ENCODE measurements at places on chromosomes 16 and 17. TPM values are rescaled to one million over a fixed set of nuclear protein-coding genes. Genes with fewer than 3 reads are reported as not detected.
A peak's percentile ranks its signal among the peaks of the same experiment; 100 is the strongest.

SEPTIN12 gene
- not detected for total RNA-seq

GRCh38 chr17:59846394-59847165 is 46.2 kb downstream of the TUBD1 start:
- peaks cover 71% of the 10 kb centered on the region for H3K4me1 ChIP-seq
- DNase-seq: no peak
- H3K36me3 ChIP-seq: peaks cover 17% of the 10 kb centered on the region
- H3K27ac ChIP-seq: peak overlapping the region; percentile 44

GRCh38 chr16:79887541-79888540 is 287.3 kb upstream of the MAF start:
- no peaks in the 10 kb centered on the region for H3K36me3 ChIP-seq
- no peak for DNase-seq
- no peak overlapping the region for H3K27ac ChIP-seq
- H3K27me3 ChIP-seq: no peaks in the 10 kb centered on the region

DNA sequence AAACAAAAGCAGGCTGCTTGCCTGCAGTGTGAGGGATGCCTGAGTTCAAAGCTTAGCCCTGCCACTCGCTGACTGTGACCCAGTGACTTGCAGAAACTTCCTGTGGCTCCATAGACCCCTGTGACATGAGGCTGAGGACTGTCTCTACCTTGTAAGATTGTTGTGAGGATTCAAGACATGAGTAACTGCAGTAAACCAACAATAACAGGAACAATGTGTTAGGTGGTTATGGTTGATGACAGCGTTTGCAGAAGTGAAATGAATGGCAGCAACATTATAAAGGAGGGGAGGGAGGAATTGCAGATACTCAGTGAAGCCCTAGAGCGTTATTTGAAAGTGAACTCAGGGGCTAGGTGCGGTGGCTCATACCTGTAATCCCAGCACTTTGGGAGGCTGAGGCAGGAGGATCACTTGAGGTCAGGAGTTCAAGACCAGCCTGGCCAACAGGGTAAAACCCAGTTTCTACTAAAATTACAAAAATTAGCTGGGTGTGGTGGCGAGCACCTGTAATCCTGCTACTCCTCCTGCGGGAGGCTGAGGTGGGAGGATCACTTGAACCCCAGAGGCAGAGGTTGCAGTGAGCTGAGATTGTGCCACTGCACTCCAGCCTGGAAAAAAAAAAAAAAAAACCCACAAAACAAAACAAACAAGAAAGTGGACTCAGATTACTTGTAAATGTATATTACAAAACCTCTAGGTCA is 33.5 kb upstream of the EMP2 start:
- H3K27ac ChIP-seq: no peak overlapping the region
- no peaks in the 10 kb centered on the region for H3K36me3 ChIP-seq
- DNase-seq: no peak
- H3K4me3 ChIP-seq: no peak overlapping the region
- no peaks in the 10 kb centered on the region for H3K4me1 ChIP-seq

CDH11 gene
- total RNA-seq: not detected

- peaks cover 52% of the 10 kb centered on the region for H3K36me3 ChIP-seq
- H3K4me1 ChIP-seq: peaks cover 90% of the 10 kb centered on the region
- H3K4me3 ChIP-seq: no peak overlapping the region
- no peak for DNase-seq
- peak overlapping the region; percentile 92 for H3K27ac ChIP-seq
These were observed 208.2 kb upstream of the CHMP6 start for GRCh38 chr17:80783486-80783885.

DNA sequence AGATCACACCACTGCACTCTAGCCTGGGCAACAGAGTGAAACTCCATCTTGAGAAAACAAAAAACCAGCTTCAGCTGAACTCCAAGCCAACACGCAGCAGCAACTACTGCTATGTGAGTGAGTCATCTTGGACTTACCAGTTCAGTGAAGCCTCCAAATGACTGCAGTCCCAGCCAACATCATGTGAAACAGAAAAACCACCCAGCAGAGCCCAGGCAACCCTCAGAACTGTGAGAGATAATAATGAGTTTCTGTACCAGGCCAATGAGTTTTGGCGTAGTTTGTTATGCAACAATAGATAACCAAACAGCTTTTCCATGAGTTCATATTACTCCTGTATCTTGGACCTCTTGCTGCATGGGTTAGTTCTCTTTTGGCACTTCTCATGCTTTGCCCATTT is 23.3 kb downstream of the PHF12 start:
- no peak overlapping the region for H3K4me3 ChIP-seq
- peaks cover 53% of the 10 kb centered on the region for H3K4me1 ChIP-seq
- no peak for DNase-seq
- peak overlapping the region; percentile 62 for H3K27ac ChIP-seq

DNA sequence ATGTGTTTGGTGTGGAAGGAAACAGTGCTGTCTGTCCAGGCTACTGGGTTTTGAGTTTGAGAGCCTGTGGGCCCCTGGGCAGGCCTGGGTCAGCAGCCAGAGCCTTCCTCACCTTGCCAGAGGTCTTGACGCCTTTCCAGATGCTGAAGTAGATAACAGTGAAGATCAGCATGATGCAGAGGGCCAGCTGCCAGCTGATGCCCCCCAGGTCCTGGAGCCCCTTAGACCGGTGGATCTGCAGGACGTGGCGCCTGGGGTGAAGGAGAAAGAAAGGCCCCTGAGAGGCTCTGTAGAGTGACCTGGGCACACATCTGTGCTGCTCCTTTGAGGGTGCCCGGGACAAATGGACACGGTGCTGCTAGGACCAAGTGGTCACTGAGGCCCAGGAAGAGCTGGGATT is 18.4 kb downstream of the SLC6A4 start:
- H3K36me3 ChIP-seq: no peaks in the 10 kb centered on the region
- no peak overlapping the region for H3K27ac ChIP-seq
- no peak for DNase-seq
- H3K27me3 ChIP-seq: no peaks in the 10 kb centered on the region
- no peak overlapping the region for H3K4me3 ChIP-seq

DNA sequence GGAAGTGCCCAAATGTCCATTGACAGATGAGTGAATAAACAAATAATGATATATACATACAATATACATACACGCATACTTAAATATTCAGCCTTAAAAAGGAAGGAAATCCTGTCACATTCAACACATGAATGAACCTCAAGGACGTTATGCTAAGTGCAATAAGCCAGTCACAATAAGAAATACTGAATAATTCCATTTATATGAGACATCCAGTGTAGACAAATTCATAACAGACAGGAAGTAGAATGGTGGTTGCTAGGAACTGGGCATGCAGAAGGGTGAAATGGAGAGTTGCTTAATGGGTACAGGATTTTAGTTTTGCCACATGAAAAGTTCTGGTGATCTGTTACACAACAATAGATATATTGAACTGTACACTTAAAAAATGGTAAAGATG is 8.8 kb upstream of the ITGB4 start:
- no peak overlapping the region for H3K27ac ChIP-seq
- peaks cover 8% of the 10 kb centered on the region for H3K36me3 ChIP-seq
- H3K27me3 ChIP-seq: peaks cover 6% of the 10 kb centered on the region
- no peak overlapping the region for H3K4me3 ChIP-seq
- H3K4me1 ChIP-seq: no peaks in the 10 kb centered on the region

BEAN1 gene
- total RNA-seq: not detected

DNA sequence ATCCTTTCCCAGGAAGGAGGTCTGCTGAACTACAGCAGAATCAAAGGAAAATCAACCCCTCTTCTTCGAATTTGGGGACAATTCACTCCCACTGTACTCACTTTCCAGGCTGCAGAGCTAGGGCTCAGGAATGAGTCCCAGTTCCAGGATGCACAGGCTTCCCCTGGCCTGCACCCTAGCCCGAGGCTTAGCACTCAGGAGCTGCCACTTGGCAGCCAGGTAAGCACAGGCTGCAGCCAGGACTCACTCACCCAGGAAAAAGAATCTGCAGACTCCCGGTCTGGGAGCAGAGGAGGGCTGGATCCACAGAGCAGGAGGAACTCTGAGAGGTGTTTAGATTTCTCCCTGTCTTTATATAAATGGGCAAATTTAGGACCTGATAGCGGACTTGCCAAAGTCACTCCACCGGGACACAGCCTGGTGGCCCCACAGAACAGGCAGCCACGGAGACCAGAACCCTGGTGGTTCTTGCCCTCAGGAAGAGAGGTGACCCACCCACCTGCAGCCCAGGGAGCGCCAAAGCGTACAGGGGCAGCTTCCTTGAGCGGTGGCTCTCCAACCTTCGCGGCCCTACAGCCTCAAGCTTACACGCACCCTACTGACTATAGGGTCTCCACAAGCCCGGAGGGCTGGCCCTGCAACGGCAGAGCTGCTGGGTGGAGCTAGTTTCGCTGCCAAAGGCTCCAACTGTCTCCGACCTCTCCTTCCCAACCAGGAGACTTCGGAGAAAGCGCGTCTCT is 4.8 kb downstream of the CBLN1 start:
- H3K4me3 ChIP-seq: no peak overlapping the region
- peaks cover 74% of the 10 kb centered on the region for H3K27me3 ChIP-seq
- no peak overlapping the region for H3K27ac ChIP-seq
- H3K36me3 ChIP-seq: peaks cover 2% of the 10 kb centered on the region
- DNase-seq: no peak
- H3K4me1 ChIP-seq: no peaks in the 10 kb centered on the region

DNA sequence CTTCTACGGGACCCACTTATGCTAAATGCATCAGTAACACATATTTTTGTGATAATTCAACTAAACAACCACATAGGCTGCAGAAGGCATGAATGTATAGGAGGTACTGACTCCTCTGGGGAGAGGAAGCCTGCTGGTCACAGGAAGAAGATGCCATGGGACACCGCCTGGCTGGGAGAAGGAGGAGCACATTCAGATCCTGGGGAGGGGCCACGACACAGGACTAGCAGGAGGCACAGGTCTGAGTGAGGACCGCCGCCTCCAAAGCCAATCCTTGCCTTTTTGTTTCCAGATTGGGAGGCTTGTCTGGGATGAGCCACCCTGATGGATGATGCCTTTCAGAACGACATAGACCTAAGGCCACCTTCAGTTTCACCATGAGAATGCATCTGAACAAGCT is 34.6 kb downstream of the MBTPS1 start:
- DNase-seq: no peak
- peaks cover 22% of the 10 kb centered on the region for H3K4me1 ChIP-seq
- no peak overlapping the region for H3K27ac ChIP-seq
- no peaks in the 10 kb centered on the region for H3K27me3 ChIP-seq
- no peak overlapping the region for H3K4me3 ChIP-seq
- peaks cover 42% of the 10 kb centered on the region for H3K36me3 ChIP-seq

TPPP3 gene
- not detected for total RNA-seq

DNA sequence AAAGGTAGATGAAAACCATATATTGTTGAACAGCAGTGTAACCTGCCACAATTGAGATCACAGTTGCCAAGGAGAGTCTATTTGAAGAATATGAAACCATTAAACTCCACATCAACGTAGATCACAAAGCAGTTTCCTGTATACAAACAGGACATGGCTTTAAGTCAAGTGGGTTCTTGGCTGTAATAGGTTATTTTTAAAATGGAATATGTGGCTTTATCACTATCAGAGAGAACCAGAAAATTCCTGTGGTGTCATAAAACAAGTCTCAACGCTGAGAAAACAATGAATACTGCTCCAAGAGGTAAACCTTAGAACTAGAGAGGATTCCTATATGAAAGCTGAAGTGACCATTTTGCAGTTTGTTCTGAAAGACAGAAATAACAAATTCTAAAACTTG is 999.7 kb downstream of the CDH11 start:
- H3K27me3 ChIP-seq: no peaks in the 10 kb centered on the region
- DNase-seq: no peak
- H3K4me1 ChIP-seq: no peaks in the 10 kb centered on the region
- no peak overlapping the region for H3K27ac ChIP-seq
- no peak overlapping the region for H3K4me3 ChIP-seq
- no peaks in the 10 kb centered on the region for H3K36me3 ChIP-seq

DNA sequence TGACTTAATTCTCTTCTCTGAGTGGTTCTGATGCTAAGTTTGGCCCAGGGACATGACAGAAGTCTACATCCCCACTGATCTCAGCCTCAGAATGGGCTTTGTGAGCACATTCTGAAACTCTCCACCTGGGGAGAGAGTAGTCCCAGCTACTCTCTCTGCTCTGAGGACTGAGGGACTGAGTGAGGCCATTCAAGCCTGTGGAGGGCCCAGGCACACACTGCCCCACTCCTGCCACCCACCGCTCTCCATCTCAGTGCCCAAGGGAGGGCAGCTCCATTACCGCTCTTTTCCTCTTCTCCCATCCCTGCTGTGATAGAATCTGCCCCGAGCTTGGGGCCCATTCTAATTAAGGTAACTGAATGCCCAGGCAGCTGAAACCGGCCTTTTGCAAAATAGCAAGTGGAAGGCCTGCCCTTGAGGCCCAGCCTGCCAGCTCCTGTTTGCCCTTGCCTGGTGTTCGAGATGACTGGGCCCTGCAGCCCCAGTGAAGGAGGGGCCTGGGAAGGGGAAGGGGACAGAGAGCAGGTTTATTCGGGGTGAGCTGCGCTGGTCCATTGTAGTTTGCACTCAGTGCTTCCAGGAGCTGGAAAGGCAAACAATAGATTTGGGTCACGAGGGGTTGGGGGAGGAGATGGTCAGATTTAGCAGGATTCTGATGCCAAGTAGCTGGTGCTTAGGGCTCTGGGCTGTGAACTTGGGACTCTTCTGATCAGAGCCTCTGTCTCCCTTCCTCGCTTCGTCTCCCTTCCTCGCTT is 76.2 kb downstream of the RAB11FIP4 start:
- peak overlapping the region; percentile 87 for H3K27ac ChIP-seq
- H3K4me1 ChIP-seq: peaks cover 50% of the 10 kb centered on the region
- H3K36me3 ChIP-seq: no peaks in the 10 kb centered on the region
- DNase-seq: no peak

TMEM107 gene
- 44.1 TPM for total RNA-seq

DNA sequence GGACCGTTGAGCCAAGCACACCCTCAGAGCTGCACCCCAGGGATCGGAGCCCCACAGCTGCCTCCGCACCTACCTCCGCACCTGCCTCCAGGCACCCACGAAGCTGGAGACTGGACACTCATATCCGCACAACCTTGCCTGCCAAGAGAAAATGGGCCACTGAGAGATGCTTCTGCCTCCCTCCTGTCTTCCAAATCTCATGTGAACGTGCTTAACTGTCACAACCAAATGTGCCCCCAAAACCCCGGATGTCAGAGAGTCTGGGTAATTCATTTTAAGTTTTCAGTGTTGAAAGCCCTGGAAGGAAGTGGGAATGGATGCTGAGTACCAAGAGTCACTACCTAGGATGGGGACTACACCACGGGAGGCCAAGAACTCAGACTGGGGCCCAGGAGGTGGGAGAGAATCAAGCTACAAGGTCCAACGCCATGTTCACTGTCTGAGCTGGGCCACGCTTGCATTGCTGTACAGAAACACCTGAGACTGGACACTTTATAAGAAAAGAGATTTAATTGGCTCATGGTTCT is 49.5 kb upstream of the MEAK7 start:
- DNase-seq: peak; percentile 88
- peaks cover 44% of the 10 kb centered on the region for H3K4me1 ChIP-seq
- peak overlapping the region; percentile 100 for H3K4me3 ChIP-seq
- H3K27ac ChIP-seq: peak overlapping the region; percentile 93
